ENCODE measurements at places on chromosomes 16 and 17.

GRCh38 chr17:70984873-70985272 lies 815.5 kb downstream of the KCNJ2 start:
- no peak for DNase-seq

DNA sequence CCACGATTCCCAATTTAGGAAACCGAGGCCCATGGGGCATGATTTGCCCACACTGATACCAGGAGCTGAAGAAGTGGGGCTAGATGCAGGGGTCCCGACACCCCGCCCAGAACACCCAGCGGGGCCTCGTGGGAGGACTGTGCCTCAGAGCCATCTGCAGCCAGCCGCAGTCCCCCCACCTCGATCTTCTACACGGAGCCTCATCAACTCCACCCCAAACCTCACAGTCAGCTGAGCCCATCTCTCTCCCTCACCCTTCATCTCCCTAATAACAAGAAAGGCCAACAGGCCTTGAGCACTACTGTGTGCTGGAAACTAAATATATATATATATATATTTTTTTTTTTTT lies 4.2 kb downstream of the ITGAE start:
- no peak for DNase-seq

DNA sequence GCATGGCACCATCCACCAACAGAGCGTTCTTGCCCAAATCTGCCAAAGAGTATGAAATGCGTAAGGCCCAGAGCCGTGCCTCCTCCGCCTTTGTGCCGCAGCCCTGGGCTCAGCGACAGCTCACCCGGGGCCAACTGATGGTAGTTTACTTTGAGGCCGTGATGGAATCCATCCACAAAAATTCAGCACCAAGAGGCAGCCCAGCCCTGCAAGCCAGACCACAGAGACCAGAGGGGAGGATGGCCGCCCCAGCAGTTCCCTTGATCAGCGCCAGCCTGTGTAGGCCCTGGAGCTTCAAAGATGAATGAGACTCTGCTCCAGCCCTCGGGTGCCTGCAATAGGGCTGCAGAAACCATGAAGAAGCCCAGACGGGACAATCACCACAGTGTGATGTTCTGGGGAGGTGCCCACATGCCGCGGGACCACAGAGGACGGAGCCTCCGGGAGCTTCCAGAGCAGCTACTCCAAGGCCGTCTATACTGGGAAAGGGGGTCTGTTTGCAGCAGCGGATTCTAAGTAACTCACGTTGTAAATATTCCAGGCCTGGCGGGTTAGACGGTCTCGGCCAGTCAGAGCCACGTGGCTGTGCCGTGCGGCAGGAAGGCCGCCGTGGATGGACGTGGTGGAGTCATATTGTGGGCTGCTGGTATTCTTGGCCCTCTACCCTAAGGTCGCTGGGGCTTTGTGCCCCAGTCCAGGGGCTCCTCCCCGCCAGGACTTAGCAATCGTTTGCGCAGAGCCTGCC lies 80.3 kb downstream of the RBFOX3 start:
- no peak for DNase-seq

GRCh38 chr17:73323409-73324159 lies 11.8 kb upstream of the CDC42EP4 start:
- no peak for DNase-seq

- peak; percentile 29 for DNase-seq
Measured at GRCh38 chr16:72715267-72715666, 332.7 kb downstream of the ZFHX3 start.

- DNase-seq = peak; percentile 90
Measured at GRCh38 chr16:67241008-67241900, 6.0 kb downstream of the FHOD1 start.

GRCh38 chr17:36777118-36777517 lies 160.2 kb upstream of the LHX1 start:
- DNase-seq = no peak

DNA sequence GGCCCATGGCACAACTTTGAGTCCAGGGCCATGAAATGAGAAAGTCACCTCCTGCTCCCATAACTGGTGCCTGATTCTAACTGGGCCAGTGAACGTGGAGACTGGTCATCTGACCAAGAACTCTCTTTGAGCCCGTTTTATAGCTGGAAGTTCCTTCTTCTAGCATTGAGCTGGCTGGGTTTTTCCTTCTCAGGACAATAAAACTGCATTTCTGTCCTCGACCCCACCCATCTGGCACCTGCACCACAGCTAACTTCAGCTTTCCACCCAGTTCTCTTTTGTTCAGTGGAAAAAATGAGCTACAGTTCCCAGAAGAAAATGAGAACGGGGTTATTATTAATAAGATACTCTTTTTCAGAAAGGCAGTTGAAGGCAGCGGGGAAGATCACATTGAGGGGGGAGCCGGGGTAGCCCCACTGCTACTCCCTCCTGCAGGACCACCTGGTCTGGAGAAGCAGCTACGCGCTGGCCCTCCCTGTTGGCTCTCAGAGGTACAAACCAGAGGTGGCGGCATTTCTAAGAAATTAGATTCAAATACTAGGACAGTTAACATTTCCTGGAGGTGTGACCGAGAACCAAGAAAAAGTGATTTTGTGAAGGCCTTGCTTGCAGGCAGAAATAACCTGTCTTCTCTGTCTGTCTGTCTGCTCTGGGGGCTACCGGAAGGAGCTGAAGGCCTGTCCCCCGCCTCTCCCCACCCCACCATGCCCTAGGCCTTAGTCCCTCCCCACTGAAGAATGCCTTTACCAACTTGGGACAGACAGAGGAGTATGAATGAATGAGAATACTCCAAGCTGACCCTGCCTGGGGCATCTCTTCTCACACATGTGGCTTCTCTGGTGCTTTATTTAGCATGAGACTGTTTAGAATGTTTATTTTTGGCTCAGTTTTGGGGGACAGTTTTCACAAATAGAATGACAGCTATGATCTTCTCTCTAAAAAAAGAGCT lies 123.9 kb downstream of the XYLT1 start:
- no peak for DNase-seq

GRCh38 chr16:23519282-23519681 lies 9.0 kb upstream of the GGA2 start:
- DNase-seq = no peak

DNA sequence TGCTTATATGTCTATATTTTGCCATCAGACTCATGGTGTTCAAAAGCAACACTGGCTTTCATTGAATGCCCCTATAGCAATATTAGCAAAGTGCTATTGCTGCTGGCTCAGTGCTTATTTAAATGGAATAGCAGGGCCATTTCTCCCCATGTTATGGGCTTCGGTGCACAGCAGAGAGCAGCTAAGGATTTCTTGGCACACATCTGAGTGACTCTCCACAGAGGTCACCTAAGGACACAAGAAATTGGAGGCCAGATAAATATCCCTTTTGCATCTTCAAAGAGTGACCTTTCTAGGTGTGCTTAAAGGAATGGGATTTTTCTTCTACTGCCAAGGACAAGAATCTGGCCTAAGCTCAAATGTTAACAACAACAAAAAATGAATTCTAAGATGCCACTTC lies 751.8 kb downstream of the CDH11 start:
- no peak for DNase-seq

DNA sequence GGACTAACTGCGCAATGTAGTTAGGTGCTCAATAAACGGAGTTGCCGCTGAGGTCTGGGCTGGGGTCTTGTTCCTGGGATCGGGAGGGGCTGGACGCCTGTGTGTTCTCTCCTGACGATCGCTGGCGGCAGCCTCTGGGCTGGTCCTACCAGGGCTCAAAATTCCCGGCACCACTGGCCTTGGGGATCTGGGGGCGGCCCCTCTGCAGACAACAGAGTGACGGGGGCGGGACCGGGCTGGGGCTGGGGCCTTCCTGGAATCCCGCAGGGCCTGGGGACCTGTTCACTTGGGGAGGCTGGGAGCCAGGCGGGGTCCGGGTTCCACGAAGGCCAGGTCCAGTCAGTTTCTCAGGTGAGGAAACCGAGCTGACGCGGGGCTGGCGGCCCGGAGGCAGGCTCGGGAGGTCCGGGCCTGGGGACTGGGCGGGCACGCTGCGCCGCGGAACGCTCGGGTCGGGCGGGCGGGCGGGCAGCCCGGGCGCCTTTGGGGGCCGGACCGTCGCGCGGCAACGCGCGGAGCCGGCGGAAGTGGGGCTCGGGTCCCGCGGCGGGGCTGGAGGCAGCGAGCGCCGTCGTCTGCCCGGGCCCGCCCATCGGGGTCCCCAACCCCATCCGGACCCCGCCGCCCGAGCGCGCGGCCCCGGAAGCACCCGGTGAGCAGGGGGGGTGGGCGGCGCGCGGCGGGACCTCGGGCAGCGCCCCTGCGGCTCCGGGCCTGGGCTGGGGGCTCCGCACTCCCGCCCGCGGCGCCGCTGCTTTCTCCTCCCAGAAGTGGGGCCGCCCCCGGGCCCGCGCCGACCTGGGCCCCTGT lies at the start of gene PIGQ:
Gene PIGQ (plus strand): TSS at position 524 of the 810 bp plus-strand sequence. CDS start 4,107 bp downstream, outside the sequence.
- DNase-seq = peak; percentile 63

GRCh38 chr17:78176548-78177025 lies 8.2 kb downstream of the SYNGR2 start:
- DNase-seq = peak; percentile 32

DNA sequence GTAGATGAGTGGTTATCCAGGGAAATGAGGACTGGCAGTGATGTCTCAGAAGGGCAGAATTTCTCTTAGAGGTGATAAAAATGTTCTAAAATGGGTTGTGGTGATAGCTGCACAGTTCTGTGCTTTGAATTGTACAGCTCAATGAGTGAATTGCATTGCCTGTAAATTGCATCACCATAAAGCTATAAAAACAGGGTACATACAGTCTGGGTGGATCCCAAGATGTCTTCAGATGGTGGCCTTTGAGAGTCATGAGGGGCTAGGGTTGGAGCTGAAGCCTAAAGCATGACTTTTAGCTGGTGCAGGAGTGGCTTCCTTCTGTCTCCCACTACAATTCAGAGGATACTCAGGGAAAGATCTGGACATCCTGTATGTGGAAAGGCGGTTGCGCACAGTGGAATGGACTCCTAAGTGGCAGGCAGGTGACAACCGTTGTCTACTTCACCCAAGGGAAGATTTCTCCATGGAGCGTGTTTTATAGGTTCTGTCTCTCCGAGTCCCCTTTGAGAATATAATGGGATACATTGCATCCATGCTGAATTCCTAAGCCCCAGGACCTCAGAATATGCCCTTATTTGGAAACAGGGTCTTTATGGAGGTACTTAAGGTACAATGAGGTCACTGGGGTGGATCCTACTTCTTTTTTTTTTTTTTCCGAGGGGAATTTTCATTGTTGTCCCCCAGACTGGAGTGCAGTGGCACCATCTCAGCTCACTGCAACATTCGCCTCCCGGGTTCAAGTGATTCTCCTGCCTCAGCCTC lies 1.6 kb upstream of the IL32 start:
- DNase-seq = no peak

DNA sequence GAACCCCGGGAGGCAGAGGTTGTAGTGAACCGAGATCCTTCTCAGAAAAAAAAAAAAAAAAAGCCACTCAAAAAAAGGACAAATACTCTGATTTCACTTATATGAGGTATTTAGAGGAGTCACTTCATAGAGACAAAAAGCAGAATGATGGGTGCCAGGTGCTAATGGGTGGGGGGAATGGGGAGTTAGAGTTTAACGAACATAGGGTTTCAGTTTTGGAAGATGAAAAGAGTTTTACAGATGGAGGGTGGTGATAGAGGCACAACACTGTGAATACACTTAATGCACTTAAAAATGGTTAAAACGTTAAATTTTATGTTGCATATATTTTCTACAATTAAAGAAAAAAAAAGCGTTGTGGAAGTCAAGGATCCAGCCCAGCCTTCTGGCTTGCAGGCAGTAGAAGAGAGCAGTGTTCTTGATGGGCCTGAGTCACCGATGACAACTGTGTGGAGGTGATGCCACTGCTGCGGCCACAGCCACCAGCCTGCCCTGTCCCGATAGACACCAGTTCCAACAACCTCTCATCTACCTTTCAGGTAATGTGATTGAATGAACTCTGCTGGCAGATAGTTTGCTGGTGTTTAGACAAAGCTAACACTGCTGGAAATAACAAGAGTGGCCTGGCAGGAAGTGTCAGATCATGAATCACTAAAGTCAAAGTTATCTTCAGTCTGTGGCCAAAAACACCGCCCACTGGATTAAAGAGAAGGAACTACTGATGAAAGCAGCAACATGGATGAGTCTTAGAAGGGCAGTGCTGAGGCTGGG lies 49.9 kb upstream of the COX10 start:
- DNase-seq = peak; percentile 11

DNA sequence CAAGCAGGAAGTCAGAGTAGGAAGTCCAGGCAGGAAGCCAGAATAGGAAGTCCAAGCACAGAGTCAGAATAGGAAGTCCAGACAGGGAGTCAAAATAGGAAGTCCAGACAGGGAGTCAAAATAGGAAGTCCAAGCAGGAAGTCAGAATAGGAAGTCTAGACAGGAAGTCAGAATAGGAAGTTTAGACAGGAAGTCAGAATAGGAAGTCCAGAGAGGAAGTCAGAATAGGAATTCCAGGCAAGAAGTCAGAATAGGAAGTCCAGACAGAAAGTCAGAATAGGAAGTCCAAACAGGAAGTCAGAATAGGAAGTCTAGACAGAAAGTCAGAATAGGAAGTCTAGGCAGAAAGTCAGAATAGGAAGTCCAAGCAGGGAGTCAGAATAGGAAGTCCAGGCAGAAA lies 105.3 kb upstream of the C16orf82 start:
- DNase-seq = no peak

GRCh38 chr16:27198451-27199234 lies 4.7 kb upstream of the KDM8 start:
- no peak for DNase-seq

GRCh38 chr16:48381201-48381600 lies 4.0 kb downstream of the SIAH1 start:
- peak; percentile 59 for DNase-seq
